ENCODE measurements at places on chromosomes 7 and 10. TPM values are rescaled to one million over a fixed set of nuclear protein-coding genes. Genes with fewer than 3 reads are reported as not detected.

The EPHB4 gene
- 62.8 TPM for total RNA-seq

The R3HCC1L gene
- total RNA-seq = 6.3 TPM

The FAM25A gene
- not detected for total RNA-seq

The ZNF786 gene
- total RNA-seq = 3.5 TPM

The ATRNL1 gene
- 0.26 TPM for total RNA-seq

The FFAR4 gene
- total RNA-seq = not detected

The CDH23 gene
- under 0.01 TPM for total RNA-seq

The SYT15B gene
- total RNA-seq = 8.2 TPM

The STOX1 gene
- total RNA-seq = 0.82 TPM

The FAM13C gene
- 1.3 TPM for total RNA-seq

The GTF2IRD1 gene
- 16.6 TPM for total RNA-seq

The GRID1 gene
- 0.34 TPM for total RNA-seq

The NKX2-3 gene
- not detected for total RNA-seq

The MYO3A gene
- total RNA-seq = not detected

The MYOF gene
- total RNA-seq = 119 TPM

The GSTO2 gene
- 0.51 TPM for total RNA-seq

The SRRM3 gene
- total RNA-seq = 2.7 TPM

The HDAC9 gene
- 2.4 TPM for total RNA-seq

The ADAM8 gene
- total RNA-seq = 0.09 TPM

The TASOR2 gene
- 21.4 TPM for total RNA-seq

The LLCFC1 gene
- total RNA-seq = not detected

The PTF1A gene
- total RNA-seq = not detected

The UMAD1 gene
- total RNA-seq = 7.5 TPM

The TBATA gene
- total RNA-seq = not detected

The SLC18A3 gene
- not detected for total RNA-seq

The UBTD1 gene
- 52.3 TPM for total RNA-seq

The MCM10 gene
- 1.2 TPM for total RNA-seq

The PON1 gene
- total RNA-seq = not detected

The TSPAN15 gene
- total RNA-seq = 4.0 TPM
